Kidney tubule cell (primary cell): ENCODE measurements at places on chromosomes 6 and 20.

DNA sequence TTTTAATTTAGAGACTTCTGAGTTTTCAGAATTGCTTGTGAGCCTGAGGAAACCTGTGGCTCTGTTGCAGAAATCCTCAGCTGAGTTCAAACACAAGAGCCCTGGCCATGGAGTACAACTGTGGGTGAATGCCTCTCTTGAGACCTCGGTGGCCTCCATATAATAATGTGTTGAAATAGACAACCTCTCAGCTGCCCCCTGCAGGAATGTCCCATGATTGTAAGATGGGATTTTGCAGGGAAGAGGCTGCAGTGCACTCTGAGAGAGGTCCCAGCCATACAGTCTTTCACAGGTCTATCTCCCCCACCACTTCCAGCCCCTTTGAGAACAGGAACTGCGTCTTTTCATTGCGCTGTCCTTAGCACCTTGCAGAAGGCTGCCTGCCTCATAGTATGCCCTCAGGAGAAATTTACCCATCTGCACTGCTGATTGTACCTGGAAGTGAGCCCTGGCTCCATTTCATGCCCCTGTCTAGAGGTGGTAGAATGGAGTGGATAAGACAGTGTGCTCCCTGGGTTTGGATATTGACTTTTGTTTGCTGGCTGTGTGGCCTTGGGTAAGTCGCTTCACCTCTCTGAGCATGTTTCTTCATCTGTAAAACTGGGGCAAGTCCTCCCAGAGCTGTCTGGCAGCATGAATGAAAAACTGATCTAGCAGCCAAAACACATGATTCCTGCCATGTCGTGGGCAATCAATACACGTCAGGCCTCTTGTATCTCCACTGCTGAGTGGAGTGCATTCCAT lies 16.8 kb upstream of the CDH22 start:
- peak; percentile 44 for DNase-seq

- DNase-seq, result no peak
Measured at GRCh38 chr6:149300563-149300962, 16.9 kb upstream of the TAB2 start.

GRCh38 chr20:59662161-59662560 lies 57.8 kb downstream of the PHACTR3 start:
- DNase-seq, result no peak

- DNase-seq, result peak; percentile 34
Measured at GRCh38 chr20:53834062-53834442, 236.3 kb downstream of the BCAS1 start.

GRCh38 chr6:41602864-41603608 lies 35.2 kb upstream of the MDFI start:
- peak; percentile 86 for DNase-seq

DNA sequence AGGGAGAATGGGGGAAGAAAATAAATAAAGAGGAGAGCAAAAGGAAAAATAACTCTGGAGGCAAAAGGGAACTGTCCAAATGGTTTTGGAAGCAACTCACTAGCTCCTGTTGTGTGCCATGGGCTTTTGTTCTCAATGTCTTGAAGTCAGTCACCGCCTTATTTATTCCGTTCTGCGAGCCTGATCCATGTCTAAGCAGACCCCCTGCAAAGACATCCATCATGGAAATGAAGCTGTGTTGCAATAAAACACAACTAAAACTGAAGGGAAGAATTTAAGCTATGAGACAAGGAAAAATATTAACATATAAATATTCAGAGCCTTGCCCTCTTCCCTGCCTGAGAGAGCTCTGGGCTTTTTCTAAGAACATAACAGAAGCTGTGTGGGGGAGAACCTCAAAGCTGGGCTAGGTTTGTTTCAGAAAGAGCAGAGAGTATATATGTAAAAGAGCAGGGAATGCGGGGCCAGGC lies 373.2 kb upstream of the CNR1 start:
- DNase-seq, result peak; percentile 11
